Sigmoid colon (tissue), 7 donors: ENCODE measurements at places on chromosomes 7 and 10. TPM values are rescaled to one million over a fixed set of nuclear protein-coding genes. Genes with fewer than 3 reads are reported as not detected.

DNA sequence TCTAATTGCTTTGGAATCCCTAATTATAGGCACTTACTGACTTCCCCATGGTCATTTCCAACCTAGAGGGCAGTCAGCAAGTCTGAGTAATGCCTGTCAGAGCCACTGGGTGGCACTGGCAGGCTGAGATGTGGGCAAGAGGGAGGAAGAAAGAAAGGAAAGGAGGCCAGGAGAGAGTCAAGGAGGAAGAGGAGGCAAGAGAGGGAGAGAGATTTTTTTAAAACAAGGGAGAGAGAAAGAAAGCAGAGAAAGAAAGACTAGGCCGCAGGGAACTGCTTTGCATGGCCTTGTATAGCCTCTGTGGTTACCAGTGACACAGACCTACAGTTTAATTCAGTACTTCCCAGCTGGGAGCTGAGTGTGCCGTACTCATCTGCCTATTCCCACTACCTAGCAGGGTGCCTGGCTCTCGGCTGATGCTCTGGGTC is 210.4 kb upstream of the ADO start:
- H3K4me1 ChIP-seq, result no peaks in the 10 kb centered on the region
- H3K4me3 ChIP-seq, result no peak overlapping the region
- DNase-seq, result no peak
- no peaks in the 10 kb centered on the region for H3K36me3 ChIP-seq
- no peak overlapping the region for H3K27ac ChIP-seq

- H3K27ac ChIP-seq, result peak overlapping the region; percentile 67
- DNase-seq, result no peak
- H3K36me3 ChIP-seq, result no peaks in the 10 kb centered on the region
- H3K27me3 ChIP-seq, result no peaks in the 10 kb centered on the region
- H3K4me3 ChIP-seq, result no peak overlapping the region
Observed at GRCh38 chr10:14753441-14753840, 21.3 kb downstream of the FAM107B start.

DNA sequence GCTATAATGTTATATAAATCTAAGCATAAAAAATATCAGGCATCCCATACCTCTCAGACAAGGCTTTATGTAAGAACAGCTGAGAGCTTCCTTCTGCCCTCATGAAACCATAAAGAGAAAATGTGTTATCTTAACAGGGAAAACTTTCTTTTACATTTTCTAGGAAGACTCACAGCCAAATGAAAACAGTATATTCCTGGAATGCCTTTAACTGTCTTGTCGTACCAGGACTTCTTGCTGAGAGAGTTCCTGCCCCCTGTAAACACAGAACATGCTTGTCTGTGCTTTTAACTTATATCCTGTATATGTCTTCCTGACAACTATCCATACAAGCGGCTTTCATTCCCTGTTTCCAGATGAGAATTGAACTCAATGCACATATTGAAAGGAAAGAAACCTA is 64.8 kb upstream of the AHR start:
- no peak overlapping the region for H3K27ac ChIP-seq
- H3K4me3 ChIP-seq, result no peak overlapping the region
- H3K27me3 ChIP-seq, result no peaks in the 10 kb centered on the region
- no peak for DNase-seq

DNA sequence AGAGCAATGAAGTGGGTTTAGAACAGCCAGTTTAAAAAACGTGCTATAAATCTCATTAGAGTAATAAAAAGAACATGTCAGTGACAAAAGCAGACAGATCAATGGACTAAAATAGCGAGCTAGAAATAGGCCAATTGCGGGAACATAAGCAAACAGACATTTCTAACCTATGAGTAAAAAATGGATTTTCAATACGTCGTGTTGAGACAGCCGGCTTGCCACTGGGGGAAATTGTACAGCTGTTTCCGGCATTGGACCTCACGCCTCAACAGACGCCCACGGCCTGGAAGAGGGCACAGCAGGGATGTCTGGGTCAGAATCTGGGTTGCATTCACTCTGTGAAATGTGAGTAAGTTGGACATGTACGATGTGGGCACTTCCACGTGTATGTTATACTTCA is 92.9 kb downstream of the SVOPL start:
- DNase-seq, result no peak
- H3K4me3 ChIP-seq, result no peak overlapping the region
- no peaks in the 10 kb centered on the region for H3K4me1 ChIP-seq
- H3K27ac ChIP-seq, result no peak overlapping the region
- H3K36me3 ChIP-seq, result no peaks in the 10 kb centered on the region

DNA sequence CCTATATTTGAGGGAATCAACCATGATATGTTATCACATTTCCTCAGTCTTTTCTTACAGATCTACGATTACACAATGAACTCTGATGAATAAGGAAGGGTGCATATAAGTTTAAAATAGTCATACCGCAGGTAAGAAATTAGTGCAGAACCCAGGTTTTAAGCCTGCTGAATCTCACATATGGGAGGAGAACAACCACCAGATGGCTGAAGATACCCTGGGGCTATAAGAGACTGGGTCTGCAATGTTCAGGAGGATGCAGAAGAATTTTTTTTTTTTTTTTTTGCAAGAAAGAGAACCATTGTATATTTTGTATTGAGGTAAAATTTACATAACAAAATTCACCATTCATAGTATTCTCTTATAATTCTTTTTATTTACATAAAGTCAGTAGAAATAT is 372.3 kb upstream of the MYO3A start:
- no peaks in the 10 kb centered on the region for H3K36me3 ChIP-seq
- H3K27ac ChIP-seq, result no peak overlapping the region
- no peaks in the 10 kb centered on the region for H3K4me1 ChIP-seq
- DNase-seq, result no peak

DNA sequence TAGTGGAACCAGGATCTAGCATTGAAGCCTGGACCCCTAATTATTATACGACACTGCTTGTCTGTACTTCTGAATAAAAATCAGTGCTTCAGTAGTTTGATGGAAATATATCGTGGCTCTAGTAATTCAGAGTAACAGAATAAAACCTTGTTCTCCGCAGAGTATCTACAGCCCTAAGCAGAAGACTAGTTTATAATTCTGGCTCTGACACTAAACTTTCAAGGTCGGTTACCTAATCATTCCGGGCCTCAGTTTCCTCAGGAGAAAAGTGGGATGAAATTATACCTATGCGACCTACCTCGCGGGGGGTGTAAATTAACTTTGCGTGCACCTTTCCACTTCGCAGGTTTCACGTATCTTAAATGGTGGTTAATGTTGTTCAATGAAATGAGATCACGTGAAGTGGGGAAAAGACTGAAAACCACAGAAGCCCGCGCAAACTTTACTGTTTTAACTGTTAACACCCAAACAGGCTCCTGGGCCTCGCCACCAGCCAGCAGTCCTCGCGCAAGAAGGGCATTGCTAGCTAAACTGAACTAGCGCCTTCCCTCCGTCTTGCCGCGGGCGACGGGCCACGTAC is 615 bp downstream of the THAP5 start:
- H3K27me3 ChIP-seq, result no peaks in the 10 kb centered on the region
- no peak for DNase-seq
- H3K27ac ChIP-seq, result peak overlapping the region; percentile 98
- peak overlapping the region; percentile 86 for H3K4me3 ChIP-seq
- H3K4me1 ChIP-seq, result peaks cover 29% of the 10 kb centered on the region
- H3K36me3 ChIP-seq, result peaks cover 5% of the 10 kb centered on the region

The ARMC3 gene
- not detected for total RNA-seq

The TEX36 gene
- total RNA-seq, result not detected

The WIPF3 gene
- total RNA-seq, result 0.66 TPM

The LIPJ gene
- 0.36 TPM for total RNA-seq
